ENCODE measurements at places on chromosomes 4 and X.

- DNase-seq: no peak
Measured at GRCh38 chr4:183391204-183391603, 53.2 kb upstream of the CDKN2AIP start.

DNA sequence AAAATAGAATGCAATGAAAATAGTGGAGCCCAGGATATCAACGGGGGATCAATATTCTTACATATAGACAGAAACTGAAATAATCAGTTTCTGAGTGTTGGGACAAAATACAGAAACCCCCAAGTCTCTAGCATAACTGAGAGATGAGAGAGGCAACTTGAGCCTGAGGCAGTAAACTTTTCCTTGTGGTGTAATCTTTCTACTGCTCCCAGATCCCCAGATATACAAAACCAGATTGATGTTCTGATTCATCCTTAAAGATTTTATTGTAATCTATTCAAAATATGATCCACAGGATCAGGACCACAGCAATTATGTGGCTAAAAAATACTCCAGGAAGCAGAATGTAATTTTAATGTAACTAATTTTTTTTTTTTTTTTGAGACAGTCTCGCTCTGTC is 2282.6 kb downstream of the ARAP2 start:
- DNase-seq: no peak

- DNase-seq: no peak
Measured at GRCh38 chr4:125387770-125388169, 73.0 kb downstream of the FAT4 start.

DNA sequence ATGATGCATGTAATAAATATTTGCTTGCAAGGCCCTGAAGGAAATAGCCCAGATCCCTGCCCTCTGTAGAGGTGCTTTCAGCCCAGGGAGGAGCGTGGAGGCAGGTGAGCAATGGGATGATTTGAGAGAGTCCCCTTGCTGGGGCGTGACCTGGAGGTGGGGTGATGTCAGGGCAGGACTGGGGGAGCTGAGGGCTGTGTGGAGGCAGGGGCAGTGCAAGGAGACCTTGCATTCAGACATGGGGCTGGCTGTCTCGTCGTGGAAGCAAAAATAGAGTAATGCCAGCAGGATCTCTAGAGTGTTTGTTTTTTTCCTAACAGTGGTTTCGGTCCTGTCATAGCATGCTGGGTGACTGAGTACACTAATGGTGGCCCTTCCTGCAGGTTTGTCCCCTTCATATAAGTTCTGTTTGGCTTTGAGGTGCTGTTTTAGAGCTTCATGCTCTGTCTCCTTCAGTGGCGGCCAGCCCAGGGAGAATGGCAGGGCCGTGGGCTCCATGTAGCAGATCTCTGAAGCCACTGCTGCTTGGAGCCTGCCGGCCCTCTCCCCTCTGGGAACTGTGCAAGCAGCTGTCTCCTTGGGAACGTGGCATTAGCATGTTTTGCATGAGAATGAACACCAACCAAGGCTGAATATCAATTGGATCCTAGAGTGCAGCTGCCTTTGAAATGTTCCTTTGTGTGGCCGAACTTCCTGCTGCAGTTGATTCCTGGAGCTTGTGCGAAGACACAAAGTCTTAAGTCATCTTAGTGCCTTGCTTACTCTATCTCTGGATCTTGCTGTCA is 39.3 kb upstream of the CLDN34 start:
- no peak for DNase-seq

GRCh38 chr4:39750216-39750615 is 52.3 kb downstream of the UBE2K start:
- DNase-seq: no peak

GRCh38 chrX:47574076-47574546 is 8.1 kb upstream of the TIMP1 start:
- DNase-seq: no peak

DNA sequence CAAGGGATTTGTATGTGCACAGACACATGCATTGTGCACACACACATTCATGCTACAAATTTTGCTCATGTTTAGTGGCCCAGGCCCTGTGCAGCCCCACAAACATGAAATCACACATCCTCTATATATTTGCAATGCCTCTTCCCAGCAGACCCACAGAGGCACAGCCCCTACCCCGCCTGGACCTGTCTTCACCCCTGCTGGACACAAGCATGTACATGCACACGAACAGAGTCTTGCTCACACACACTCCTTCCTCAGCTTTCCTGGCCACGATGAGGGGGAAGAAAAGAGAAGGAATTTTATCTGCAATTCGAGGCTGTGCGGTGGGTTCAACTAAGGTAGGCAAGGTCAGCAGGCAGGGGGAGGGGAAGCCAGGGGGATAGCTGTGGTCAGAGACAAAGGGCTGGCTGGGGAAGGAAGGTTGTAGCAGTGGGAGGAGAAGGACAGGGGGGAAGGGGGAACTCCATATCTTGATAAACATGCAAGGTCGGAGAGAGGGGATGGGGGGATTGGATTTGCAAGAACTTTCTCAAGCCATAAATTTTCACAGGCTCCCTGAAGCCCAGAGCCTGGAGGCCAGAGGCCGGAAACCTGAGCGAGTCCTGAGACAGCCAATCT is 156.4 kb downstream of the EFNB1 start:
- no peak for DNase-seq

DNA sequence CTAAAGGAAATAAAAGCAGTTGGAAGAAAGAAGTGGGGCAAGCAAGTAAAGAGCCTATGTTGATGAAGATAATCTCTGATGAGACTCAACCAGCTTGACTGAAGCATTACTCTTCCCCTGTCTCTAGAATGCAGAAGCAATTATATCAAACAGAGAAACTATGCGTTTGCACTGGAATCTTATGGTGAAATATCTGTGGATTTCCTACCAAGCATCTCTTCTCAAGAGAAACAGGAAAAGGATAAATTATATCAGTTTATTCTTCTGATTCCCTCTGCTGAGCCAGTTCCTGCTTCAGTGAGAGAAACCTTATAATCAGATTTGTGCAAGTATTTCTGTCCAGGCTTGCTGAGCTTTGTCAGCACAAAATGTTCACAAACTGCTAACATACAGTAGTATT is 316.7 kb upstream of the SLC7A11 start:
- no peak for DNase-seq

- no peak for DNase-seq
Measured at GRCh38 chr4:126465341-126465740, 1150.6 kb downstream of the FAT4 start.

- DNase-seq: no peak
Measured at GRCh38 chr4:153472122-153473037, 6.2 kb downstream of the TMEM131L start.

DNA sequence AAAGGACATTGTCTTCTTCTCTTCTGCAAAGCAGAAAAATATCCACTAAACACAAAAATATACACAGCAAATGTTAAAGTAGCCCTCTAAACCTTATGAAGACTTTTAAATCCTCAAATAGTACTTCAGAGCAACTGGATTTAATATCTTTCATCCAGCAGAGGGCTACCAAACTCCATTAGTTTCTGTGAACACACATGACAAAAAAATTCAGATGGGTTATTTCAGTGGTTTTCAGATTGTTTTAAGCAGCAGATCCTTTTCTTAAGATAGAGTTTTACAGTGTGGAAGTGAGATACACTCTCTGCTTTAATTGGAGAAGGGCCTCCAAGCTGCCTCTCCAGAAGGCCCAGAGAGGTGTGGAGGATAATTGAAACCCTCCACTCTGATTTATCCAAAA is 56.7 kb downstream of the ANK2 start:
- no peak for DNase-seq

DNA sequence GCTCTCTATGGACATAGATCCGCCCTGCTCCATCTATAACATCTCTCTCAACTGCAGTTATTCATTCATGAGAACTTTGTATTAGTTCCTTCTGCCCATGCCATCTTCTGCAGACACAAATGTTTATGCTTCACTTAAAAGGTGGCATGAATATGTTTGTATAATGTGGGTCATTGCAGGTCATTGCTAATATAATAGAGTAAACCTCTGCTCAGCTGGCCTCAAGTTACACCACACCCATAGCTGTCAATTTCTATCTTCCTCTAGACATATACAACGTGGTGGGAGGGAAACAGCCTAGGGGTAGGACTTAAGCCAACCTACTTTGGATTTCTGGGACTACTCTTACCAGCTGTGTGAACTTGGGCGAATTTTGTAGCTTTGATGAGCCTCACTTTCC is 129.8 kb downstream of the ATXN3L start:
- no peak for DNase-seq

- DNase-seq: no peak
Measured at GRCh38 chr4:84032372-84032771, 466.7 kb downstream of the NKX6-1 start.

GRCh38 chr4:184805462-184806228 is 20.1 kb downstream of the ACSL1 start:
- DNase-seq: no peak

DNA sequence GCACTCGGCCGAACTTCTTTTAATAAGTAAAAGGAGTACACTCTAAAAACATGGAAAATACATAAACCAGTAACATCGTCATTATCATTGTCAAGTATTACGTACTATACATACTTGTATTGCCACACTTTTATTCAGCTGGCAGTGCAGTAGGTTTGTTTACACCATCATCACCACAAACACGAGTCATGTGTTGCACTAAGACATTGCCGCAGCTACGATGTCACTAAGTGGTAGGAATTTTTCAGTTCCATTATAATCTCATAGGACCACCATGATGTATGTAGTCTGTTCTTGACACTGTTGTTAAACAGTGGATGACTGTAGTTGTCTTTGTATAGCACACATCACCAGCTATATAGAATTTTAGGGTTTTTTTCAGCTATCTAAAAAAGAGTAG is 48.0 kb upstream of the TMEM131L start:
- no peak for DNase-seq

- DNase-seq: no peak
Measured at GRCh38 chr4:150381609-150382008, 200.3 kb upstream of the MAB21L2 start.

GRCh38 chr4:44186096-44186849 is 262.3 kb downstream of the KCTD8 start:
- DNase-seq: no peak

- no peak for DNase-seq
Measured at GRCh38 chrX:41406201-41406600, 40.9 kb upstream of the NYX start.

DNA sequence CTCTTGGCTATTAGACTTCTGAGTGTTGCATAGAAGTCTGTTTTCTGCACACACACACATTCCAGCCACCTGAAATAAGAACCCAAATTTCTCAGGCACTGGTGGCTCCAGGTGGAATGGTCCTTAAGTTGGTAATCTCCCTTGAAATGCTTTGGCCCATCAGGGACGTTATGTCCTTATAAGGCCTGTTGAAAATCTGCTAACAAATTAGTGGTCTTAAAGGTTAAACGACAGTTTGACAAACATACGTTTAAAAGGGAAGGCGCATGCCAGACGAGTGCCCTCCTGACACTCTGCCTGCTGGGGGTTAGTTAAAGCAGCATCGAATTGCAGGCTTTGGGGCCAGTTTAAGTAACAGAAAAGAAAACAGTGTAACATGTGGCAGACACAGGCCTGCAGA is 125.0 kb downstream of the TBX22 start:
- no peak for DNase-seq

DNA sequence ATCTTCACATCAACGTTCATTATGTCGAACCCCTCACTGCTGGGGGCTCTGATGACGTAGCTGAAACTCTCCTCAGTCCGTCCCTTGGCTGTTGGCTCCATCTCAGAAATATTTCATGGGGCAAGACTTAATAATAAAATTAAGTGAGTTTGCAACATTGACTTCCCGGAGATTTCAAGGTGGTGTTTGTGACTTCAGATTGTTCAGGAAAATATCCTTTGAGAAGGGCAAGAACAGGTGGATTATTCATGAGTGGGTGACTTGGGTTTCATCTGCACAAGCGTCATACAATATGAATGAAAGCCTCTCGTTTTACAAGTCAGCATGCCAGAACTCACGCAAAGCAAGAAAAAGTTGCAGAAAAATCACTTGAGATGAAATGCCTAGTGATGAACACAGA is at the start of gene C4orf50:
TSS of gene C4orf50 (minus strand) at position 101 of the 400 bp plus-strand sequence.
- no peak for DNase-seq

GRCh38 chr4:153409924-153410501 is 56.1 kb upstream of the TMEM131L start:
- DNase-seq: no peak

GRCh38 chrX:11663875-11664210 is 1.9 kb downstream of the ARHGAP6 start:
- no peak for DNase-seq

- peak; percentile 48 for DNase-seq
Measured at GRCh38 chrX:124736553-124737270, 390.3 kb downstream of the SH2D1A start.

- no peak for DNase-seq
Measured at GRCh38 chrX:136221851-136222513, 29.2 kb downstream of the MAP7D3 start.

DNA sequence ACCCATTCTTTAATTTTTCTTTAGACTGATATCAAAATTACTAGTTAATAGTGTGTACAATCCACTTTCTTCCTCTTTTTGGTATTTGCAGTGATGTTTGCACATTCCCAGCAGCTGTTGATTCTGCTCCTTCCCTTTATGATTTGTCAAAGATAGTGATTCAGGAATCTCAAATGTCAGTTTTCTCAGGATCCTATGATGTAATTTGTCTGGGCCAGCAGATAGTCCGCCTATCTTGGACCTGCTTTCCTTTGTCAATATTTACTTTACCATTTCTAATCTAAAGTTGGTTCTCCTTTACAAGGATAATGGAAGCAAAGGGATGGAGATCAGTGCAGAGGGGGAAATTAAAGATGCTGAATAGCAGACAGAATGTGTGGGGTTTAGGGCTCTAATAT is 122.1 kb downstream of the REELD1 start:
- DNase-seq: no peak

DNA sequence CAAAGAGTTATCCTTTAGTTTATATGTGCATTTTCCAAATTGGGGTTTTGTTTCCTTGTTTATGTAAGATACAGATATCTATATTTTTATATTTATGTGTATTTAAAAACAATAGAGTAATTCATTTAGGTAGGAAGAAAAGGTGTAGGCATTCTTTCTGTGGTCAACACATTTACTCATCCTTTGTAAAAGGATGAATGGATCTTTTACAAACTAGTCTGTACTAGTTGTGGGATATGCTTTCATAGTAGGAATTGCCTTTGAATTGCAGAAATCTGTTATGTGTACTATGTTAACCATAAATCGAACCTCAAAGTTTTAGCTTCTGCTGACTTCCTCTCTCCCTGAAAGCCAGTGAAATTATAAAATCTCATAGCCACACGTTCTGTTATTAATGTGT is 128.5 kb downstream of the REPS2 start:
- no peak for DNase-seq

DNA sequence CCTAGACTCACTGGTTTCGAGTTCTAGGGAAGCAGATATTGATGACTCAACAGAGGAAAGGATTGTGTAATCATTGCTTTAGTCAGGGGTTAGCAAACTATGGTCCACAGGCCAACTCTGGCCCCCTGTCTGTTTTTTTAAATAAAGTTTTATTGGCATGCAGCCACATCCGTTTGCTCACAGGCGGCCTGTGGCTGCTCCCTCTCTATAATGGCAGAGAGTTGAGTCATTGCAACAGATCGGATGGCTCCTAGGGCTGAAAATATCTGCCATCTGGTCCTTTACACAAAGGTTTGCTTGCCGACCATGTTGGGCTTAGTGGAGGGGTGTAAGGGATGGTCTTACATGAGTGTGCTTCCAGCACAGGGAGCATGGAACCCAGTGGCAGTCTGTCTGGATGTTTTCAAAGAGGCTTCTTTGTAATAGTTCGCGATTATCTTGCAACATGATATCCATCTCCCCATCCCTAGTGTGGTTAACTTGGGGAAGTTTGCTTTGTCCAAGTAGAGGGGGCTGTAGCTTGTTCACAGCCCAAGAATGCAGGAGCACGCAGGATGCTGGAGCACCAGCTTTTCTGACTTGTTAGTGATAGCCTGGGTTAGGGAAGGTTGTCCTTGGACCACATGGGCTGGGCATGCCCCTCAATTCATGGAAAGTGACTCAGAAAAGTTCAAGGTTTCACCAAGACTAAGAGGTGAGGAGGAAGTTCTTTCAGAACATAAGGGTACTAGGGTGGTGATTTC is 59.3 kb upstream of the CLDN34 start:
- DNase-seq: no peak
